Stimulated activated CD4-positive, alpha-beta T cell treated with anti-CD3 and anti-CD28 coated beads, TNF-alpha, amount 100 ng/mL, for 1 hour (primary cell): ENCODE measurements at places on chromosomes 7 and 10.

DNA sequence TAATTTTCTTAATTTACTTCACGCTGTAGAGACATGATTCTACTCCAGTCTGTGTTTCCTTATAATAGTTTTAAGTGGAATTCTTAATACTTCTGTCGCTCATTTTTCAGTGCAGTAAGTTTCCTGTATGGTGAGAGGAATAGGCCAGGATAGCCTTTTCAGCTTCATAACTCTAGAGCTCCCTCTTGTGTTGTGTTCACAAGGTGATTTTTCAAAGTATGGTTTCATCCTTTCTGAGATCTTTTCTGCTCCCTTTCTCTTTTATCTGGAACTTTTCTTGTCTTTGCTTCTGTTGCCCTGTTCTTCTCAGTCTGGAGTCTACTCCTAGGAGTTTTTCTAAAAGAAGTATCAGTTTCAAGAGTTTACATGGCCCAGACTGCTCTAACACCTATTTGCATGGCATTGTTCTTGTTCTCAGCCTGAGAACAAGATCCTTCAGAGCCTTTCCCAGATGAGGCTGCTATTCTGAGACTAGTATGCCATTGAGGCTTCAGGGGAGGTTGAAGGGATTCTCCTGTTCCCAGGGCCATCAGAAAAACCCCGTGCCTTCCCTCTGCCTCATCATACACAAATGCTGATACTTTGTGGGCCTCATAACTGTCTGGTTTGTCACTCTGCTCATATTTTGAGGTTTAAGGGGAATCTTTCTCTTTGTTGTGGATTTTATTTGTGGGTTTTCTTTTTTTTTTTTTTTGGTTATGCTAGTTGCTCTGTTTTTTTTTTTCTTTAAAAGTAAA lies 21.8 kb downstream of the NET1 start:
- no peak for DNase-seq

- DNase-seq, result no peak
Observed at GRCh38 chr10:29857843-29858701, 201.3 kb downstream of the JCAD start.

DNA sequence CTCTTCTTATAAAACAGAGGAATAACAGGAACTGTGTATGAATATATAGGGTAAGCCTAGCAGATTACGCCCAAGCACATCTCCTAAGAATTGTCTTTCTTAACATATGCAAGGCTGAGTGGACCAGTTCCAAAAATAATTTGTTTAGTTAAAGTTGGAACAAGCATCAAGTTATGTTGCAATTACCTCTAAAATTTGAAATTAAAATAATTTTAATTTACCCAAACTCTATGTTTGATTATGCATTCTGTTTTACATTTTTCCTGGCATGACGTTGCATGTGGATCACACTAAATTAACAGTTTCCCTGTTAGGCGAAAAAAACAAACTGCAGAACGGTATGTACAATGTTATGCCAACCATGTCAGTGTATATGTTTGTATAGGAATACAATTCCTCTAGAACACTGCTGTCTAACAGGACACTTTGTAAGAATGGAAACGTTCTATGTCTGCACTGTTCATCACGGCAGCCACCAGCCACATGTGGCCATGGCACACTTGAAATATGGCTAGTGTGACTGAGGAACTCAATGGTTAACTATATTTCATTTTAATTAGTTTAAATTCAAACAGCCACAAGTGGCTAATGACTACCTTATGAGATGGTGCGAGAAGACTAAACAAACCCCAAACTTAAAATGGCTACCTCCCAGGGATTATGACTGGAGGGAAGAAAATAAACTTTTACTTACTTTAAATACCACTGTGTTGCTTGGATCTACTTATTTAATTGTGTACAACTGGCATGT lies 281.1 kb upstream of the KLF14 start:
- no peak for DNase-seq

GRCh38 chr10:85612378-85612775 lies 754.2 kb downstream of the GRID1 start:
- DNase-seq, result peak; percentile 9

DNA sequence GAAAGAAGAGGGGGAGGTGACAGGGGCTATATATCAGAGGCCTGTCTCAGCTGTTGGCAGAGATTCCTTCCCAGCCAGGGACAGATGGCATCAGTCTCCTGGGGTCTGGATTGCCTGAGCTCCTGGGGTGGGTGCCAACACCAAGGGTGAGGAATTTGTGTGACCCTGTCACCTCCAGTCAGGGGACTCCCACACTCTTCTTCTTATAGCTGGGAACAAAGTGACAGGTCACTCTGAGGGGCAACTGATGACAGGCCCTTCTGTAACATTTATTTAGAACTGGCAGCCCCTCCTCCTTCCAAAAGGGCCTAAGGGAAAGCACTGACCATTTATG lies 53.7 kb upstream of the DUSP5 start:
- DNase-seq, result no peak

GRCh38 chr10:28179743-28180099 lies 123.1 kb downstream of the MPP7 start:
- no peak for DNase-seq

DNA sequence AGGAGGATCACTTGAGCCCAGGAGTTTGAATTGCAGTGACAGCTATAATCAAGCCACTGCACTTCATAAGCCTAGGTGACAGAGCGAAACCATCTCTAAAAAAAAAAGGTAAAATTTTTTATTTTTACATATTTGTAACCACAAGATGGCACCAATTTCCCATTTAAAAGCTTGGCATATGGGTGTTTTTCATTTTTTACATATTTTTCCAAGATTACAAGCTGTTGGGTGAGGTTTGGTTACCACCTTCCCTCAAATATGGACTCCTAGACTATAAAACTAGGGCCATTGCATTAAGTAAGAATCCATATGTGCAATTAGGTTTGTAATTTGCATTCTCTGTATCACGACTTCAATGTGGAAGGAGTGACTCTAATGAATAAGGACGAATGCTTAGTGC lies 129.3 kb upstream of the ACBD5 start:
- DNase-seq, result no peak

DNA sequence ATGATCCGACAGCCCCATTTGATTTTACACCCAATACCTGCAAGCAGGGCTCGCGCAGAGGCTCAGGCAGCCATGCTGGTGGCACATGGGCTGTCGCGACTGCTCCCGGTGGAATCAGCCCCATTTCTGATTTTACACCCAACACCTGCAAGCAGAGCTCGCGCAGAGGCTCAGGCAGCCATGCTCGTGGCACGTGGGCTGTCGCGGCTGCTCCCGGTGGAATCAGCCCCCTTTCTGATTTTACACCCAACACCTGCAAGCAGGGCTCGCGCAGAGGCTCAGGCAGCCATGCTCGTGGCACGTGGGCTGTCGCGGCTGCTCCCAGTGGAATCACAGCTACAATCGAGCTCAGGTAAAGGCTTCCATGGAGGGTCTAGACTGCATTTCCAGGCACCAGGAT lies 244.1 kb downstream of the PTPRN2 start:
- no peak for DNase-seq

DNA sequence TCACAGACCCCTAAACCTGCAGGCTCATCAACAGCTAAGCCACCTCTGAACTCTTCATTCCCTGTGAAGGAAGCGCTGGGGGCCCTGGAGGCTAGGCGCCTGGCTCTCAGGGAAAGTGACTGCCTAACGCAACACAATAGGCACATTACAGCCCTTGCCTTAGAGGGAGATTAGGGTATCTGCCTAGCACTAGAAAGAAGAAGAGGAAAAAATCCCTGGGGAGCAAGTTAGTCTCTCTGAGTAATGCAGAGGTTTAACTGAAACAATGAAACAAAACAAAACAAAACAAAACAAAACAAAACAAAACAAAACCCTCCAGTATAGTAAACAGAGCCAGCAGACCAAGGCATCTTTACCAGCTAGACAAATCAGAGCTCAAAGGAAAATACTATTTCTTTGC lies 2.6 kb downstream of the ZNF777 start:
- no peak for DNase-seq

- DNase-seq, result no peak
Observed at GRCh38 chr10:91460681-91461080, 50.5 kb downstream of the HECTD2 start.

DNA sequence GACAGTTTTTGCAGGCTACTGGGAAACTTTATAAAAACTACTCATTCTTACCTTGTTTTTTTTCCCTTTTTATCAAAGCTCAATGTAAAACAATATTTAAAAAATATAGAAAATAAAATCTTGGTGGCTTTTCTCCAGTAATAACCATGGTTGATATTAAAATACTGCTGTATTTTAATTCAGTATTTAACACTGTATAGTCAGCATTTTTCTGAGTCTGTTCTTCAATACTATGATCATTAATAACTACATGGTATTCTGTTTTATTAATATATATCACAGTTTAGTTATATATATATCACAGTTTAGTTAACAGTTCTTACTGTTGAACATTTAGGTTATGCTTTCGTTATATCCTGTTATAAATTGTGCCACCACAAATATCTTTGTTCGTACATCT lies 78.4 kb downstream of the SRI start:
- no peak for DNase-seq
